Right renal cortex interstitium (tissue), 3 donors: ENCODE measurements at places on chromosomes 7 and 10. TPM values are rescaled to one million over a fixed set of nuclear protein-coding genes. Genes with fewer than 3 reads are reported as not detected.

Gene TRIM73
- 2.6 TPM for polyA plus RNA-seq

DNA sequence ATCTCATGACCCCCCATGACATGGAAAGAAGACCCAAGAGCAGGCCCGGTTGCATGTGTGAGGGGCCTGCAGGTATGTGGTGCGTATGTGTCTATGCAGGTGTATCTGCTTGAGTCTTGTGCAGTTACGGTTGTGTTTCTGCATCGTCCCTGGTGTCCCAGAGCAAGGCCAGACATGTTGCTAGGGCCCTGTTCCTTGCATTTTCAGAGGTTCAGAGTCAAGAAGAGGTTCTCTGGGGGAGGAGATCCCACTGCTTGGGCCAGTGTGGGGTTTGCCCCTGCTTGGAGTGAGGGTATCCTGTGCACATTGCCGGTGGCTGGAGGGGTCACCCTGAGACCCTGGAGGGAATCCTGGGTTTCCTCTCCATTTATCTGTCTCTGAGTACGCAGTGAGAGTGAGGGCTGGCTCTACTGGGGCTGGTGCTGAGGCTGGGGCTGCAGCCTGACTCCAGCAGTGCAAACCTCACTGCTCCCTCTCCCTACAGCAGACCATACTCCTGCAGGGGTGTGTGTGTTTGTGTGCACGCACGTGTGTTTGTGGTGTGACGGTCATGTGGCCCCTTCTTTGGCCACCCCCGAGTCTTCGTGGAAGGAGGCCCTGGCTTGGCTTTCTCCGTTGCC is 4.1 kb downstream of the TRIM8 start:
- DNase-seq: no peak

GRCh38 chr7:18655912-18656311 is 160.4 kb downstream of the HDAC9 start:
- DNase-seq: no peak

DNA sequence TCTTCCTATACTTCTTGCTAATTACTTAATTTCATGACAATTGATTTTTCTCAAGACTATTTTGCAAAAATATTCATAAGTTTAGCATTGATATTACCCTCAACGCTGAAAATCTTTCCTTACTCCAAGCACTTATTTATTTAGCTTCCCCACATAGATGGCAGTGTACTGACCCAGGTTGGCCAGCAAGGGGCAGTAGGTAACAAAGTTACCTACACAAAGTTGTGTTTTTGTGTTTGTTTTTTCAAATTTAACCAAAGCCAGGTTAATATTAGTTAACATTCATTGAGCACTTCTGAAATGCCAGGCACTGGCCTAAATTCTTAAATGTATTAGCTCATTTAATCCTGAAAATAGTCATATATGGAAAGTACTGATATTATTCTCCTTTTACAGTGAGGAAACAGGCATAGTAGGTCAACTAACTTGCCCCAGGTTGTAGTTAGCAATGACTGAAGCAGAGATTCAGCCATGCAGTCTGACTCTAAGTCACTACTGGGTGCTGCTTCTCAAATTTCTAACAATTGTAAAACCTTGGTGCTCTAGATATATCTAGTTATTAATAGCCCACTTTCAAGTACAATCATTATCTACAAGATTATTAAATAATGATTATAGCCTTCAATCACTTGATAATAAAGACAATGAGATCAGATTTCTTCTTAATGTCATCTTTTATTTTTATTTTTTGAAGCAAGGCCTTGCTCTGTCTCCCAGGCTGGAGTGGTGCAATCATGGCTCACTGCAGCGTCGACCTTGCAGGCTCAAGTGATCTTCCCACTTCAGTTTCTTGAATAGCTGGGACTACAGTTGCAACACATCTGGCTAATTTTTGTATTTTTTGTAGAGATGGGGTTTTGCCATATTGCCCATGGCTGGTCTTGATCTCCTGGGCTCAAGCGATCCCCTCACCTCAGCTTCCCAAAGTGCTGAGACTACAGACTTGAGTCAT is 5.8 kb upstream of the GGCT start:
- no peak for DNase-seq

DNA sequence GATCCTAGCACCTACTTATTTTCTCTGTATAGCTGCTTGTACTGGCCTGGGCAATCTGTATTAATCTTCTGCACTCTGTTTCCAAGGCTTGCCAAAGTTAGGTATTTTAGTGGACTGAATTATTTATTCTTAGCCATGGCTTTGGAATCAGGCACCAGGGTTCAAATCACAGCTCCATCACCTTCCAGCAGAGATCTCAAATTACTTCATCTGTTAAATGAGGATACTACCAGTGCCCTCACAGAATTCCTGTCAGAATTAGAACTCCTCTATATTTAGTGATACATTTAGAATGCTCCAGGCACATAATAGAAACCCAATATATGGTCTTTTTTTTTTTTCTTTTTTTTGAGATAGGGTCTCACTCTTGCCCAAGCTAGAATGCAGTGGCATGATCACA is 17.6 kb downstream of the ARMH3 start:
- no peak for DNase-seq

GRCh38 chr7:123468303-123468702 is 66.1 kb downstream of the IQUB start:
- DNase-seq: no peak

Gene LIPF
- 0.14 TPM for polyA plus RNA-seq

- DNase-seq: no peak
Observed at GRCh38 chr7:107494884-107495283, 25.0 kb downstream of the GPR22 start.

Gene CHCHD1
- polyA plus RNA-seq: 47.1 TPM

DNA sequence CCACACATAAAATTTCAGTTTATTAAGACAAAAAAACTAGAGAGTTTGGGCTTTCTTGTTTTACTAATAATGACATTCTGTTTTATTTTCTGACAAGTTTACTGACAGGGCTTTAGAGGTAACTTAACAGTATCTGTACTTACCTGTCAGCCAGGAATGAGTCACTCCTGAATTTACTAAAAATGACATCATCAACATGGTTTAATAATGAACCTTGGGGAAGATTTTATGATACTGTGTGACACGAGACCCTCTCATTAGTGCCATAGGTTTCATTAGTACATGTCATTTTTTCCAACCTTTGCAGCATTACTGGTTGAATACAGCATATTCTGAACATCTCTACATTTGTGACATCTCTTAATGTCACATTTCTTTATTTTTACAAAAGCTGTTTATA is 131.1 kb downstream of the KCND2 start:
- DNase-seq: no peak

Gene TMEM229A
- polyA plus RNA-seq: 0.19 TPM

DNA sequence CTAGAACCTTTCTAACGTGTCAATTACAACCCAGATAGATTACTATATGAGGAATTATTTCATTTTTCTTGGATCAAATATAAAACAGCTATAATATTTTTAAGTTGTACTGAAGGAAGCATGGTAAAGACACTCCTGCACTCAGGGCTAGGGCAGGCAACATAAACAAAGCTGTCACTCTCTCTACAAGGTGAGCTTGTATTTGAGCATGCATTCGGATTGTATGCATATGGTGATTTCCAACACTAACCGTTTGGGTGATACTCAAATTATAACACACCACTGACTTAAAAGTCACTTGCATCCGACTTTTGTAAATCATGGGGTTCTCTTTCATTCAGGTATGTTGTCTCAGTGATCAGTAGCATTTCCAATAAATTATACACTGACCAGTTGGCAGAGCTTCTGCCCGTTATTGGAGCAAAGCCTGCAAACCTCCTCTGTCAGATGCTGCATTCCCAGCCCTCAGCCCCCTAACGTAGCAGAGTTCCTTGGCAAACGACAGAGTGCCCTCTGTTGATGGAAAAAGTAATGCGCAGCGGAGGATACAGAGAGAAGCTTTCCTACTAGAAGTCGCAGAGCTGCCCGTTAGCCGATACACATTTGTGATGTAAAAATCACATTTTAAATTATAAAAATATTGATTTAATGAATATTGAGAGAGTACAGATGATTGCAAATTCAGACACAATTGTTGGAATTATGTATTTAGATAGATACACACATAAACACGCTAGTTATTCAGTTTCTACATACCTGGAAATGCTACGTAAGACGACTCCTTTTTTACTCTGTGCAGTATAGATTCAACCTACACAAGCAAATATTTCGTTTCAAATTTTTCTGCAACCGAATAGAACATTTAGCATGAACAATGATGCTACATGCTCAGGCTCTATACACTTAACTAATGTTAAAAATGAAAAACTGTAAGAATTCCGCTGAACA is 173.9 kb upstream of the SP4 start:
- peak; percentile 69 for DNase-seq

Gene CTAGE8
- polyA plus RNA-seq: 7.7 TPM

Gene LGI1
- 5.4 TPM for polyA plus RNA-seq

Gene RAB19
- polyA plus RNA-seq: 2.9 TPM

DNA sequence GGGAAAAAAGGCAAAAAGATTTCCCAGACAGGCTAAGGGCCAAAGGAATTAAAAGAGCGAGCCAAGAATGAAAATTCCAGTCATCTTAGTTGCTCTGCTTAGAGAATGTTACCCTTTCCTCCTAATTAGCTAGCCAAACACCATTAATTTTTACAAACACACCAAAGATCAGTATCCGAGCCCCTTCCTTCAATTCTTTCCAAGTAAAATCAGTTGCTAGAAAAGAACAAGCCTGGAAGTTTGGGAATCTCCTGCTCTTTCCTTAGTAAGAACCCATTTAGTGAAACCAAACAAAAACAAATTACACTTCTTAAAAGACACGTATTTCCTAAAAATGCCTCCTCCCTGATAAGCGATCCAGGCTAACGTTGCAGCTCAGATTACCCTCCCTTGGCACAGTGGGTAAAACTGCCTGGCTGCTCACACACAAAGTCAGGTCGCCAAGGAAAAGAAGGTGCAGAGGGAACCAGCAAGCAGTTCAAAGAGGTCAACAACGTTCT is 57.1 kb upstream of the ABLIM1 start:
- no peak for DNase-seq

Gene ZNF679
- not detected for polyA plus RNA-seq

GRCh38 chr7:155800741-155801267 is 11.5 kb downstream of the SHH start:
- DNase-seq: no peak

- DNase-seq: no peak
Observed at GRCh38 chr7:106127984-106128780, 16.1 kb upstream of the SYPL1 start.

Gene NKX1-2
- polyA plus RNA-seq: not detected

Gene AKR1C1
- 10.0 TPM for polyA plus RNA-seq

DNA sequence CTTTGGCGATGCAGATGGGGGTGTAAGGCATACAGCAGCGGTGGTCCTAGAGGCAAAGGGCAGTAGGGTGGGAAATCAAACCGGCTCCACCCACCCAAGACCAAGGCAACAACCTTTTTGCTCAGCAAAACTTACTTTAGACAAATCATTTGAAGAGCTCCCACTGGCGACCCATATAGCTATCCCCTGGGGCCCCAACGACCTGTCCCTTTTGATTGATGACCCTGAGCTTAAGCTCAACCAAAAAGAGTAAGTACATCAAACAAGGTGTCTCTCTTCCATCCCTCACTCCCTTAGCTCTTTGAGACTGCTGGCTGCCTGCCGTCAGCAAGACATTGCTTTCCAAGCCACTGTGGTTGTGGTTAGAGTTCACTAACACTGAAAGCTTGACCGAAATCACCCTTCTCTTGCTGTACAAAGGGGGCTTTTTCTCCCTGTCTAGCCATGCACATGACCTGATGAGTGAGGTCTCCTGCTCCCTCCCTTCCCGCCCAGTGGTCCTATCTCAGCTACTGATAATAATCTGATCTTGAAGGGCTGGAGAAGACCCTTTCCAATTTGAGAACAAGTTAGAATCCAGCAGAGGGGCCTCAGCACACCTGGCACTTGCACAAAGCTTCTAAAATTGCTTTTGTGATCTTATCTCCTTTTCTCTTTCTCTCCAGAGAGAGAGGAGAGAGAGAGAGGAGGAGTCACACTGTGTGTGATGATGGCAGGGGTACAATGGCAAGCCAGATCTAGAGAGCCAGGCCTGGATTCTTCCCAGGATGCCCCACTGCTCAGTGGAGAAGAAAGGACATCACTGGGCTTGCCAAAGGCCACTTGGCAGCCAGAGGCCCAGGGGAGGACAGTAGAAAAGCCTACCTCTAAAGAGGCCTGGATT is 42.2 kb downstream of the XPNPEP1 start:
- DNase-seq: no peak

Gene CRHR2
- polyA plus RNA-seq: 0.24 TPM

Gene GBX1
- polyA plus RNA-seq: 0.18 TPM

Gene FAM24B
- 3.8 TPM for polyA plus RNA-seq

Gene IGF2BP3
- polyA plus RNA-seq: 57.9 TPM

DNA sequence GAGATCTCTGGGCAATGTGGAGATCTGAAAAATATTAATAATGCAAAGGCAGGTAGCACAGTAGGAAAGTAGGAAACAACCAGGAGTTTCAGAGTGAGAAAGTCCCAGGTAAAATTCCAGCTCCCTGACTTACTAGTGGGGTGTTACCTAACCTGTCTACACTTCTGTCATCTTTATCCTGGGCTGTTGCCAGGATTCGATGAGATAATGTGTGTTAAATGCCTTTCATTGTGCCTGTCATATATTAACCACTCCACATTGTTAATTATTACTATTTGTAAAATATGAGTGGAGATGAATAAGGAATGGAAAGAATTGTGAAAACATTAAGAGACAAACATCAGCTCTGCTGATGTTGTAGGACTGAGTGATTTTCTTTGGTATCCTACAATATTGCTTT is 50.0 kb upstream of the FRMD4A start:
- no peak for DNase-seq

DNA sequence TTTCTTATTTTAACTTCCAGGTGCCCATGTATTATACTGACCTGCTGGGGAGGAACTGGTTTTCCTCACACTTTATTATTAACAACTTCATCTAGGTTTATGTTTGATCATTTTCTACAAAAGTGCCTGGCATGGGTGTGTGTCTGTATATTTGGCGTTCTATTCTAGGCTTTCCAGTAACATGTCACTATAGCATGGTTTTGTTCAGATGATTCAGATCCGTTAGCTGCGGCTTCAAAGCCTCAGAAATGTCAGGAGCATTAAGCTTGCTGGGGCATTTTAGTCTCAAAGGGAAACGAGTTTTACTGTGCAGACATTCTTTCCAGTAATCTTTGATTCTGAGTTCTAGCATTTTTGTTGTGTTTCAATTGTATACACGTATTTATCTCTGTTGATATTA is 2.3 kb downstream of the INPP5A start:
- DNase-seq: no peak

DNA sequence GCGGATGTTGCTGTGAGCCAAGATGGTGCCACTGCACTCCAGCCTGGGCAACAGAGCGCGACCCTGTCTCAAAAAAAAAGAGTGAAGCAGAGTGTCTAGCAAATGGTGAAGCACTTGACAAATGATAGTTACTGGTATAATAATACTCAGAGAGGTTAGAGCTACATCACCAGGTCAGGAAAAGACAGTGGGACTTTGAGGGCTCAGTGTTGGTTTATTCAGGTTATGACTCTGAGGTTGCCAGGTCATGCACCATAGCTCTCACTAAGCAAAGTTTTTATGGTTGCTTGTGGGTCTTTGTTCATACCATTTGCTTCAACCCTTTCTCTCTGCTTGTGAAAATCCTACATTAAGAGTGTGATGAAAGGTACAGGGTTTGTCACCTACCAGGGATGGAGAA is 13.6 kb downstream of the MRPS33 start:
- no peak for DNase-seq

Gene CAV2
- 23.3 TPM for polyA plus RNA-seq

- no peak for DNase-seq
Observed at GRCh38 chr10:90929179-90929578, 8.3 kb upstream of the ANKRD1 start.
